Neural crest cell (in vitro differentiated cells): ENCODE measurements at places on chromosomes 16 and 17. TPM values are rescaled to one million over a fixed set of nuclear protein-coding genes. Genes with fewer than 3 reads are reported as not detected.

- no peak overlapping the region for H3K27ac ChIP-seq
- no peak overlapping the region for H3K4me3 ChIP-seq
- H3K27me3 ChIP-seq, result peaks cover 31% of the 10 kb centered on the region
- no peak for DNase-seq
- no peaks in the 10 kb centered on the region for H3K4me1 ChIP-seq
Observed at GRCh38 chr16:9351440-9351839, 260.0 kb downstream of the HAPSTR1 start.

DNA sequence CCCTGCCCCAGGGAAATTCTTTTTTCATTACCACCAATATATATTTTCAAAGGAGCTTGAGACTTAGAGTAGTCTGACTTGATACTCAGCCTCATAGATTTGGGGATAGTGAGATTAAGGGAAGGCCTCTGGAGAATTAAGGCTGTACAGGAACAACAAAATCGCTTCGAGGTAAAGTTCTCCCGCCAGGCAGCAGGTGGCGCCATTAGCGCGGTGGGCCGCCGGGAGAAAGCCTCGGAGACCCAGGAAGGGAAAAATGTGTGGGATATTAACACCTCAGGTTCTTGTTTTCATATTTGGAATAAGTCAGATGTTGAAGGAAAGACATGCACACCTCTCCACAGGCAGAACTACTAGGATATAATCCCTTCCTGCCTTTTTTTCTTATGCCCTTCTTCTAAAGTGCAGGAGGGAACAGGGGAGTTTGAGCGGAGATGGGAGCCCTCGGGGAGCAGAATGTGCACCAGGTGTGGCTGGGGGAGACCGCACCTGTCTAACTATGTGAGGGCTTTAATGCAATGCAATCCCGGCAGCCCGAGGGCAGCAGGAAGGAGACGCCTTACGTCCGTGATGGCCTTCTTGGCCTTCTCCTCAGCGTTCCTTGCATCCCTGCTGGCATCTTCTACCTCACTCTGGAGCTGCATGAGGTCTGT lies 25.9 kb downstream of the MYH3 start:
- H3K36me3 ChIP-seq, result peaks cover 13% of the 10 kb centered on the region
- no peak overlapping the region for H3K4me3 ChIP-seq
- peak; percentile 57 for DNase-seq
- no peaks in the 10 kb centered on the region for H3K4me1 ChIP-seq
- H3K27ac ChIP-seq, result no peak overlapping the region

The HBA2 gene
- not detected in 2 replicates for total RNA-seq

- H3K4me3 ChIP-seq, result no peak overlapping the region
- peaks cover 21% of the 10 kb centered on the region for H3K27me3 ChIP-seq
- H3K27ac ChIP-seq, result no peak overlapping the region
- DNase-seq, result no peak
Observed at GRCh38 chr16:10003486-10003885, 178.7 kb downstream of the GRIN2A start.

The C1QBP gene
- total RNA-seq, result 202 and 221 TPM in 2 replicates

GRCh38 chr16:48022496-48022895 lies 133.3 kb downstream of the ABCC12 start:
- peaks cover 8% of the 10 kb centered on the region for H3K36me3 ChIP-seq
- H3K4me3 ChIP-seq, result no peak overlapping the region
- H3K4me1 ChIP-seq, result peaks cover 14% of the 10 kb centered on the region
- H3K27ac ChIP-seq, result no peak overlapping the region

DNA sequence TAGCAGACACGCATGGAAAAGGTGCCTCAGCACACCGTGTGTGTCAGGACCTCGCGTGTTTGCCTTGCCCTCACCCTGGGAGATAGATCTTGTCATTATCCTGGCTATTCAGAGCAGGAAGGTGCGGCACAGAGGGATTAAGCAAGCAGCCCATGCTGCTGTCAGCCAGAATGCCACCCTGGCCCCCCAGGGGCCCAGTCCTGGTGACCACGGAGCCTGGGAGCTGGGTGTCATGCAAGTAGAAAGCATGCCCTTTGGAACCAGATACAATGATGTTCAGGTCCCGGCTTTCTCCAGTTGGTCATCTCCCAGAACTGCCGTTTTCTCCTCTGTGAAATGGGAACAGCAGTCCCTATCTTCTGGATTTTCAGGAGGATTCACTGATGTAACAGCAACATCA lies 29.9 kb downstream of the CACNG4 start:
- no peaks in the 10 kb centered on the region for H3K36me3 ChIP-seq
- no peaks in the 10 kb centered on the region for H3K27me3 ChIP-seq
- no peak overlapping the region for H3K4me3 ChIP-seq
- H3K4me1 ChIP-seq, result peaks cover 9% of the 10 kb centered on the region

The CACNA1G gene
- 1.1 TPM in 2 replicates for total RNA-seq

DNA sequence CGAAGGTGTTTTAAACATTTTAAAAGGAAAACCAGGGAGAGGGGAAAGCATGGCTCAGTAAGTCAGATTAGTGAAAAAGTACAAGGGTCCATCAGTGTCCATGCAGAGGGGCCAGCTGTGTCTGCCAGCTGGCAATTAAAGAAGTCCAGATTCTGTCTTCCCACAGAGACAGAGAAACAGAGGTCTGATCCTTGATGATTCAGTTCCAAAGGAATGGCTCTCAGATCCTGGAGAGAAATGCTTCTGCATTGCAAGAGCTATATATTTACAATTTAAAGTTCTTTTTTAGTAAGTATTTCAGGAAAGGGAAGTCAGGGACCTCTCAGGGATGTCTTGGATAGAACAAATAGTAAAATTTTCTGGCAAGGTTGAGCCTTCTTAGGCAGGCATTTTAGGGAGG lies 56.2 kb downstream of the HSD17B2 start:
- H3K36me3 ChIP-seq, result no peaks in the 10 kb centered on the region
- H3K4me1 ChIP-seq, result peaks cover 3% of the 10 kb centered on the region
- H3K27ac ChIP-seq, result no peak overlapping the region
- no peak overlapping the region for H3K4me3 ChIP-seq
- DNase-seq, result no peak
- no peaks in the 10 kb centered on the region for H3K27me3 ChIP-seq

DNA sequence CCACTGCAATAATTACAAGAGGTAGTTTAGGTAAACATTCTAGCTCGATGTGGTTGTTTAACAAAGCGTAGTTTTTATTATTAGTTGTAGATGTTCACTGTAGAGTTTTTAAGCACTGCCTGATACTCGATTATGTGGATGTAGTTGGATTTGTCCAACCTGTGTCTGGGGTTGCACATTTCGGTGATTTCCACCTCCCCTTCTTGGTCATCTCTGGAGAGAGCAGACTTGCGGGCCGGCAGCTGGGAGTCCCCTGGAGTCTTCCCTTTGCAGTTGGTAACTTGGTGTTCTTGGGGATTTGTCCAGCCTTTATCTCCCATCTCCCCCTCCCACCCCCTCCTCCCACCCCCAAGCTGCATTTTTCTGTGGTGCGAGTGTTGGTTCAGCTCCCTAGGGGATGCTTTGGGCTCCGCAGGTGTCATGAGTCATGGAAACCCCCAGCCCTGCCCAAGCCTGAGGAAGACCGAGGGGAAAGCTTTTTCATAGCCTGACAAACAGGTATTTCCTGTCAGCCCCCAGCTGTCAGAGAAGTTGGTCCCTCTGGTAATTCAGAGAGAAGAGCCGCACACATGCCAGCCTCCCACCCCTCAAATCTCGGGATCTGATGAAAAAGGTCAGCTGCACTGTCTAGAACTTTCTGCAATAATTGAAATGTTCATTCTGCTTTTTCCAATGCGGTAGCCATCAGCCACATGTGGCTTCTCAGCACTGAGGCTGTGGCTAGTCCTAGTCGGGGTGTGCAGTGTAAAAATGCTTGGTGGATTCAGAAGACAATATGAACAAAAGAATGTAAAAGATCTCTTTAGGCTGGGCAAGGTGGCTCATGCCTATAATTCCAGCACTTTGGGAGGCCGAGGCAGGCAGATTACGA lies 50.3 kb downstream of the KSR1 start:
- H3K27ac ChIP-seq, result peak overlapping the region; percentile 62
- H3K4me3 ChIP-seq, result no peak overlapping the region
- H3K27me3 ChIP-seq, result no peaks in the 10 kb centered on the region
- DNase-seq, result no peak

DNA sequence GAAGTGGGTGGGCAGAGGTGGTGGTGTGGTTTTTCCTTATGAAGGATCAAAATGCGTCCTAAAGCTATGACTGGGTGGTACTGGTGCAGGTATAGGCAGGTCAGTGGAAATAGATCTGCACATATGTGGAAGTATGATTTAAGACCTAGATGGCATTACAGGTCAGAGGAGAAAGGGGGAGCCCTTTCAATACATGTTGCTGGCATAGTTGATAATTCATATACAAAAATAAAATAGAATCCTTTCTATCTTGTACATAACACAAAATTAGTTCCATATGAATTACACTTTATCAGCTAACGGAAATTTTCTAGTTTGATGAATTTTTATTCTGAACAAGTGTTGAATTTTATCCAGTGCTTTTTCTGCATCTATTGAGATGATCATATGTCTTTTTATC lies 20.8 kb upstream of the PIK3R5 start:
- no peak for DNase-seq
- no peak overlapping the region for H3K4me3 ChIP-seq
- no peaks in the 10 kb centered on the region for H3K4me1 ChIP-seq
- peaks cover 4% of the 10 kb centered on the region for H3K36me3 ChIP-seq

GRCh38 chr17:38656959-38657823 lies 17.6 kb downstream of the EPOP start:
- peaks cover 51% of the 10 kb centered on the region for H3K4me1 ChIP-seq
- H3K36me3 ChIP-seq, result no peaks in the 10 kb centered on the region
- H3K27me3 ChIP-seq, result no peaks in the 10 kb centered on the region
- peak overlapping the region; percentile 77 for H3K4me3 ChIP-seq
- H3K27ac ChIP-seq, result peak overlapping the region; percentile 75

- no peak overlapping the region for H3K27ac ChIP-seq
- H3K36me3 ChIP-seq, result no peaks in the 10 kb centered on the region
- H3K4me1 ChIP-seq, result no peaks in the 10 kb centered on the region
- no peak overlapping the region for H3K4me3 ChIP-seq
- no peak for DNase-seq
- peaks cover 6% of the 10 kb centered on the region for H3K27me3 ChIP-seq
Observed at GRCh38 chr17:66951605-66951953, 12.9 kb upstream of the CACNG4 start.

DNA sequence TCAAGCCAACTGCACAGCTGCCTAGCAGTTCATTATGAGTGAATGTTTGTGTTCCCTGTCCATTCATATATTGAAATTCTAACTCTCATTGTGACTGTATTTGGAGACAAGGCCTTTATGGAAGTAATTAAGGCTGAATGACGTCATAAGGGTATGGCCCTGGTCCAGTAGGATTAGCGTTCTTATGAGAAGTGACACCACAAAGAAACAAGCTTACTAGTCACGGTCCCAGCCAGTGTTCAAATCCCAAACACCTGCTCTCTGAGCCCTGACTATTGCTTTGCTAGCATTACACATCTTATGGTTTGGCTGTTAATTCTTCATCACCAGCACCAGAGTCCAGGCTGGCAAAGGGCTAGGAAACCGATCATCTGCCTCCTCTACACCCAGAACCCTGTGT lies 2.2 kb downstream of the ZNF668 start:
- peak overlapping the region; percentile 100 for H3K4me3 ChIP-seq
- no peaks in the 10 kb centered on the region for H3K27me3 ChIP-seq

GRCh38 chr16:48004141-48004695 lies 151.6 kb downstream of the ABCC12 start:
- H3K27ac ChIP-seq, result peak overlapping the region; percentile 68
- H3K36me3 ChIP-seq, result peaks cover 3% of the 10 kb centered on the region
- H3K27me3 ChIP-seq, result no peaks in the 10 kb centered on the region
- DNase-seq, result no peak
- H3K4me3 ChIP-seq, result no peak overlapping the region

- H3K4me3 ChIP-seq, result no peak overlapping the region
- H3K36me3 ChIP-seq, result no peaks in the 10 kb centered on the region
- H3K27ac ChIP-seq, result no peak overlapping the region
- H3K27me3 ChIP-seq, result no peaks in the 10 kb centered on the region
- DNase-seq, result no peak
Observed at GRCh38 chr16:4386451-4386805, 14.8 kb downstream of the VASN start.

DNA sequence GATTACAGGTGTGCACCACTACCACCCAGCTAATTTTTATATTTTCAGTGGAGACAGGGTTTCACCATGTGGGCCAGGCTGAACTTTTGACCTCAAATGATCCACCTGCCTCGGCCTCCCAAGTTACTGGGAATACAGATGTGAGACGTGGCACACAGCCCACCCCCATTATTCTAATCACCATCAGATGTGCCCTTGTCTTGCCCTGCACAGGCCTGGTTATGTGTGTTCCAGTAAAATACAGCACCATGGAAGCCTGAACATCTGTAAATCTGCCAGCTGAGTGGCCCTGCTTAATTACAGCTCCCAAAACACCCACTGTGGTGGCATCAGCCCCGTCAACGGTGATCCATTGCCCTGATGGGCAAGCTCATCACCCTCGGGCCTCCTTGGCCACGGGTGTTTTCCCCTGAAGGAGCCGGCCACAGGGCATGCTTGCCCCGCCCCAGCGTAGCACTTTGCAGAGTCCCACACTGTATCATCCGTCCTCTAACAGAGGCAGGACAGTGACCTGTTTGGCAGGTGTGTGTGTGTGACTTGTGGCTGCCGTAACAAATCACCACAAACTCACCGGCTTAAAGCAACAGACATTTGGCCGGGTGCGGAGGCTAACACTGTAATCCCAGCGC lies 74.5 kb downstream of the RBFOX3 start:
- H3K4me3 ChIP-seq, result no peak overlapping the region
- no peak for DNase-seq
- peak overlapping the region; percentile 58 for H3K27ac ChIP-seq
- H3K36me3 ChIP-seq, result no peaks in the 10 kb centered on the region
- peaks cover 8% of the 10 kb centered on the region for H3K4me1 ChIP-seq
- no peaks in the 10 kb centered on the region for H3K27me3 ChIP-seq

The TNP2 gene
- total RNA-seq, result not detected in 2 replicates

- no peak overlapping the region for H3K4me3 ChIP-seq
- no peak for DNase-seq
- H3K4me1 ChIP-seq, result peaks cover 30% of the 10 kb centered on the region
- H3K36me3 ChIP-seq, result no peaks in the 10 kb centered on the region
Observed at GRCh38 chr16:66228792-66229191, 137.7 kb upstream of the CDH5 start.

The SYNGR3 gene
- total RNA-seq, result 2.1 and 2.2 TPM in 2 replicates

The ZNF469 gene
- 0.52 and 0.58 TPM in 2 replicates for total RNA-seq

DNA sequence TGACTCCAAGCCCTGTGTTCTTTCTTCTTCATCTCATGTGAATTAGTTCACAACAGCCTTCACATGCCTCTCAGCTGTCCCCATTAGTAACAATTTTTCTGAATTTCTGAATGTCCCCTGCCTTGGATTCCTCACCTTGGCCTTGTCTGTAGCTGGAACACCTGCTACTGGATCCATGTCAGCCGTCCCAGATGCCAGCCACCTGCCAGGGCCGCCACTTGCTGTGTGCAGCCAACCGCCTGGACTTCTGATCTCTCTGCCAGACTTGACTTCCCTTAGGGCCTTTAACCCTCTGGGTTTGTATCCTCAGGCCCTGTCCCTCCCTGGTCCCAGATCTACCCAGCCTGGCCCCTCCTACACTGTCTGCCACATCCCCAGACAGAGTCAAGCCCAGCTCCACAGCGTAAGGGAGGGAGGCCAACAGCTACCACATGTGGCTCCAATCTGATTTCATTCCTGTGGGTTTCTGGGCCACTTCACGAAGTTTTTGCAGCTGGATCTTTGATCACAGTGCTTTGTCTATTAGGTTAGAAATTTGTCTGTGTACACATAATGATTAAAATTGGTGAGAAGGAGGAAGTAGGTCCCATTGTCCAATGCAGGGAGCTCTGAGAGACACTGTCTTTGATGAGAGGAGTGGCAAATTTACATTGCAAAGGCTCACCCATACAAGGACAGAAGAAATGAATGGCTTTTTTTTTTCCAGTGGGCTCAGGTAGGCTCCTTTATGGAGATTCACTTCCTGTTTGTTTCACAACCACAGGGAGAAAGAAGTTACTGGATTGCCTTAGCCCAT lies 15.3 kb downstream of the MPP2 start:
- DNase-seq, result no peak
- peaks cover 2% of the 10 kb centered on the region for H3K36me3 ChIP-seq
- no peaks in the 10 kb centered on the region for H3K27me3 ChIP-seq
- peaks cover 11% of the 10 kb centered on the region for H3K4me1 ChIP-seq
- H3K27ac ChIP-seq, result peak overlapping the region; percentile 88
- no peak overlapping the region for H3K4me3 ChIP-seq
